ENCODE measurements at places on chromosomes 3 and 15.
A peak's percentile ranks its signal among the peaks of the same experiment; 100 is the strongest.

GRCh38 chr15:50425219-50425618 lies 1.0 kb downstream of the USP8 start:
- no peak for DNase-seq

DNA sequence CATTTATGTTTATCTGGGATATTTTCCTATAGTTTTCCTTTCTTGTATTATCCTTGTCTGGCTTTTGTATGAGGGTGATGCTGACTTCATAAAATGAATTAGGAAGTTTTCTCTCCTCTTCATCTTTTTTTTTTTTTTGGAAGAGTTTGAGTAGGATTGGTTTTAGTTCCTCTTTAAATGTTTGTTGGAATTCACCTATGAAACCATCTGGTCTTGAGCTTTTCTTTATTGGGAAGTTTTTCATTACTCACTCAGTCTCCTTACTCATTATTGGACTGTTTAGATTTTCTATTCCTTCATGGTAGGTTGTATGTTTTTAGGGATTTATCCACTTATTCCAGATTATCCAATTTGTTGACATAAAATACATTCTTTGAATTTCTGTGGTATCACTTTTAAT lies 18.7 kb upstream of the MASP1 start:
- no peak for DNase-seq

DNA sequence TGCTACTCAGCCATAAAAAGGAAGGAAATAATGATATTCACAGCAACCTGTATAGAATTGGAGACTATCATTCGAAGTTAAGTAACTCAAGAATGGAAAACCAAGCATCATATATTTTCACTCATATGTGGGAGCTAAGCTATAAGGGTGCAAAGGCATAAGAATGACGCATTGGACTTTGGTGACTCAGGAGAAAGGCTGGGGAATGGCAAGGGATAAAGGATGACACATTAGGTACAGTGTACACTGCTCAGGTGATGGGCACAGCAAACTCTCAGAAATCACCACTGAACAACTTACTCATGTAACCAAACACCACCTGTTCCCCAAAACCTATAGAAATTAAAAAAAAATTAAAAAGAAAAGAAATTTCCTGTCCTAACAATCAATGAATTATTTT lies 42.7 kb downstream of the ALCAM start:
- DNase-seq, result no peak

GRCh38 chr15:68550498-68551295 lies 28.1 kb upstream of the CORO2B start:
- DNase-seq, result peak; percentile 20

GRCh38 chr3:113741086-113741485 lies 5.0 kb downstream of the NAA50 start:
- DNase-seq, result no peak

DNA sequence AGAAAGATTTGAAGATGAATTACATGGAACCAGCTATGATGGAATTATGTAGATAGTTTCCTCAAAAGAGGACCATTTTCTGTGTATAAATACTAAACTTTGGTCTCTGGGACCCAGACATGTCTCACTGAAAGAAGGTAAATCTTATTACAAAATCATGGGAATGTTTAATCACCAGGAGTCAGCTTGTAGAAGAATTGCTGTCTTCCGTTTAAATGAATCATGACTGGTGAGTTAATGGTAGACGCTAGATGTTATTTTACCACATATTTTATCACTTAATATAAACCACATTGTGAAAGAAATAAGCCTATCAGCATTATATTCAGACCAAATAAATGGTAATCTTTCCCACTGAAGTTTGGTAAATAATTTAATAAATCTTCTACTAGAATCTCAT lies 322.3 kb upstream of the SUCLG2 start:
- no peak for DNase-seq

- DNase-seq, result no peak
Measured at GRCh38 chr3:116233711-116234357, 211.5 kb downstream of the LSAMP start.

DNA sequence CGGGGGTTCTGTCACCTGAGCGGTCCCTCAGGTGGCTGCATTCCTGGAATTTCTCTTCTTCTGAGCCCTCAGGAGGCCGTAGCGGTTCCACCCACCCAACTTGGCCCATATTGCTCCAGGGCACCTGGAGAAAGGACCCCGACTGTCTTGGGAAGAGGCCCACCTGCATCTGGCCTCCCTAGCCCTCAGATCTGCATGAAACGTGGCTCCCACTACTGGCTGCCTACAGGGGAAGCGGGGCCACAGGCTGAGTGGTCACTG lies 9.9 kb upstream of the ANPEP start:
- DNase-seq, result no peak

GRCh38 chr3:184796551-184796950 lies 15.4 kb upstream of the VPS8 start:
- DNase-seq, result no peak

GRCh38 chr3:118949113-118949760 lies 85.4 kb downstream of the IGSF11 start:
- DNase-seq, result no peak

DNA sequence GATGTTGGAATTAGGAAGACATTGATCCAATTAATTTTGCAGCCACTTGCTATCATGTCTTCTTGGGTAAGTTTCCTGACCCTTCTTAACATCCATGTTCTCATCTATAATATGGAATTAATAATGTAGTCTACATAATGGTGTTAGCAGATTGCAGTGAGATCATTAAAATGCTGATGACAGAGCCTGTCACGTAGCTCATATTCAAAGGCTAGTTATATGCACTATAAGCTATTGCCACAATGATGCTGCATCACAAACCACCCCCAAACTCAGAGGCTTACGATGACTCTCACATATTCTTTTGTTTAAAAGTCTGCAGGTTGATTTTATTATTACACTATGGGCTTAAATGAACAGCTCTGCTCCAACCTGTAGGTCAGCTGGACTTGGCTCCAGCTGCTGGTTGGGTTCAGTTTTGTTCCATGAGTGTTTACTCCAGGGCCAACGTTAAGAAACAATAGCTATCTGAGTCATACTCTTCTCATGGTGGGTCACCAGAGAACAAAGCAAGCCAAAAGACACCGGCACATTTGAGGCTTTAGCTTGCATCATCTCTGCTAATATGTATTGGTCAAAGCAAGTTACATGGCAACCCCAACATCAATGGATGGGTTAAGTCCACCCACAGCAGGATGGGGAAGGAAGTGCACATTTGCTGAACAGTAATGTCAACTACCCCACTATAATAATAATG lies 250.0 kb upstream of the SLCO3A1 start:
- DNase-seq, result no peak

GRCh38 chr3:52162250-52162872 lies 8.1 kb upstream of the POC1A start:
- DNase-seq, result no peak

- DNase-seq, result no peak
Measured at GRCh38 chr15:32867313-32867626, 149.5 kb downstream of the GREM1 start.

DNA sequence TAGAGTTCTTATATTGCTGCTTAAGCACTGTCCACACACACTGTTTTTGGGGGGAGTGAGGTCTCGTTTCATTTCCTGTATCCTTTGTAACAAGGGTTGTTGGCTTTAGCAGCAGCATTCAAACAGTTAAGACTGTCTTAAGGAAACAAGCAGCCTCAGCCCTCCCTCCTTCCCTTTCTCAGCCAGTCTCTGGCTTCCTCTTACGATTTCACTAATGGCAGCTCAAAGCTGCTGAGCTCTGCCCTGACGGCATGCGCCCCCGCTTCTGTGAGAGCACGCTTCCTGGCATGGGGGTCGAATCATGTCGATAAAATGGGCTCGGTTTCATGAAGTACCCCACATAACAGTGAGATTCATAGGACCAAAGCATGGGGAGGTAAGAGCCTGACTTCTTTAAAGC lies 105.0 kb downstream of the KLHL25 start:
- peak; percentile 39 for DNase-seq

GRCh38 chr3:183464480-183464879 lies 36.1 kb upstream of the MCF2L2 start:
- no peak for DNase-seq

GRCh38 chr3:123110976-123111615 lies 44.3 kb downstream of the PDIA5 start:
- DNase-seq, result no peak

- no peak for DNase-seq
Measured at GRCh38 chr15:72193836-72194396, 3.7 kb downstream of the GRAMD2A start.

GRCh38 chr15:82303956-82304777 lies 41.5 kb downstream of the SAXO2 start:
- no peak for DNase-seq

- no peak for DNase-seq
Measured at GRCh38 chr3:51684971-51685751, 14.1 kb downstream of the TEX264 start.

DNA sequence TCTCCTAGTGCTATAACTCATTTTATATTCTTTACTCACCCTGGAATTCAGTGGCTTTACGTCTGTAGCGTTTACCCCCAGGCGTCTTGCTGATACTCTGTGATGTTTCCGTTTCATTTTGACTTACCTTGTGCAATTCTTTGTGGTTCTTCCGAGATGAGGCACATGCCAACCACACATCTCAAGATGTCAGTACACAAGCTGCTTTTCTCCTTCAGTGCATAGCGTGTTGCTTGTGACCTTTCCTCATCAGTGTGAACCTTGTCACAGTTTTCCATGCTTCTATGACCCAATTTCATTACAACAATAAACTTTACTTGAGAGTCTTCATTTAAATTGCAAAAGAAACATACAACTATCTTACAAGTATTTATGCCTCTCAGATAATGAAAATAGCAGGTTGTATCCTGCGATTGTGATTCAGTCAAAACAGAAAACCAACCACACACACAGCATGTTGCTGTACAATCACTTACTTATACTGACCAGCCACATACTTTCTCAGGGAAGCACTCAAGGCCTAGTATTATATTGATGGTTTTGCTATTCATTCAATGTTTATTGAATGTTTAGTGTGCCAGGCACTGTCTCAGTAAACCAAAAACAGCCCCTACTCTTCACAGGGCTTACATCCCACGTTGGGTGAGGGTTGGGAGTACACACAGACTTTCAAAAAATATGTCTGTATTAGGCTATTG lies 4.6 kb upstream of the TBL1XR1 start:
- DNase-seq, result peak; percentile 23

DNA sequence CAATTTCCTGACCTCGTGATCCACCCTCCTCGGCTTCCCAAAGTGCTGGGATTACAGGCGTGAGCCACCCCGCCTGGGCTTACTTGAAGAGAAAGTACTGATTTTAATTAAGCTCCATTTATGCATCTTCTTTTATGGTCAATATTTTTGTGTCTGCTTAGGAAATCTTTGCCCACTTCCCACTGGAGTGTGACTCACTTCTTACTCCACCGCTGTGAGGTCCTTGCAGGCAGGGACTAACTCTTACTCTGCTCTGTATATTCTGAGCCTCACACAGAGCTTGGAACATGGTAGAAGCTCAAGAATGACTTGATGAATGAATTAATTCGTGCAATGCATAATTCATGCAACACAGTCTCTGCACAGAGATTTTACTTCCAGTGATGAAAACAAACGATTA lies 2.9 kb upstream of the TM4SF19 start:
- no peak for DNase-seq

DNA sequence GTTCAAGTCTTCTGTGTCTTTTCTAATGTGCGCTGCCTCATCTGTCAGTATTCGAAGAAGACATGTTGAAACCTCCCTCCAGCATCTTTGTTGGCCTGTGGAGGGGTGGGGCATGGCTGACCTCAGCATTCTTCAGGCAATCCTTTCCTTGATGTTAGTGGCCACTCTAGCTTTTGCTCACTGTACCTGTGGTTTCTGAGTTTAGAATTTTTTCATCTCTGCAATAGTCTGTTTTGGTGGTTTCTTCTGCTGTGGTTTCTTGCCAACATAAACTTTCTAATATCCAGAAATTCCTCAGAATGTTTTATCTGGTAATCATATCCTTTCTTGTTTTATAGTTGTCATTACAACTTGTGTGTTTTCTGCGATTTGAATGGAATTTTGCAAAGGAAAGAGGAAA lies 251.3 kb upstream of the NR2E3 start:
- DNase-seq, result no peak

- no peak for DNase-seq
Measured at GRCh38 chr15:40264321-40265153, 18.3 kb downstream of the ANKRD63 start.

GRCh38 chr3:32302601-32303398 lies 64.3 kb downstream of the CMTM8 start:
- no peak for DNase-seq

DNA sequence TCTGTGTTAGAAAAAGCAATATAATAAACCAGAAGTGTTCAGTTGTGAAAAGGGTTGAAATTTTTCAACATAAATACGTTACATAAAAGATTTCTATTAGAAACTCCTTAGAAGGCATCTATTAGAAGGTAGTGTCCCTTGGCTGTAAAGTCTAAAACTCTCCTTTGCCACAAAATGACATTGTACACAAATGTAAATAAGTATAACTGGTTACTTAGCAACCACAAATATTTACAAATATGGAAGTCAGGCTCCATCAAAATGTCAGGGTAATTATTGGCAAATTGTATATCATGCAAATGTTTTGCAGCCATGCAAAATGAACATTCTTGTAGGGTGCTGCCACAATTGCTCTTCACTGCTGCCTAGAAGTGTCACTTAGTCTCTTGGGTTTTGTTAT lies 419.1 kb upstream of the CDIN1 start:
- DNase-seq, result no peak

- no peak for DNase-seq
Measured at GRCh38 chr3:122481390-122481789, 33.3 kb downstream of the KPNA1 start.

- DNase-seq, result peak; percentile 67
Measured at GRCh38 chr3:112132975-112133448, at the start of gene GCSAM. TSS of gene GCSAM (minus strand) at chr3:112133248. CDS start at chr3:112133120, 128 bp downstream.
